ENCODE measurements at places on chromosomes 16 and 17.

GRCh38 chr16:22424161-22424937, 49.9 kb upstream of the CDR2 start:
- no peak for DNase-seq

DNA sequence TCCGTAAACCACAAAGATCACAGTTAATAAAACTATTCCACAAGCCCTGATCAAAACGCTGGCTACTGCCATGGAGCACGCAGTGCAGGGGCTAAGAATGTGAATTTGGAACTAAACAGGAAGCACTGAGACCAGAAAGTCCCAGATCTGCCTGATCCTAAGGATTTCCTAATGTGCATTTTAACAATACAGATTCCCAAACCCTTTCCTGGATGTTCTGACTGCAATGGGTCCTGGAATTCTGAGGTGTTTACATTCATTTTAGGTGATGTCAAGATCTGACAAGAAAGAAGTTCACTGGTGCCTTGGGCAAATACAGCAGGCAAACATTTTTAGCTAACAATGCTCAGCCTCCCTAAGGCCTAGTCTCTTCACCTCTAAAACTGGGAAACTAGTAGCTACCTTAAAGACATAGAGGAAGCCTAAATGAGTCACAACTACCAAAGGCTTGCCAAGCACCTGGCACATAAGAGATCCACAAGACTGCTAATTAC, 10.3 kb downstream of the NSMCE1 start:
- DNase-seq, result no peak

DNA sequence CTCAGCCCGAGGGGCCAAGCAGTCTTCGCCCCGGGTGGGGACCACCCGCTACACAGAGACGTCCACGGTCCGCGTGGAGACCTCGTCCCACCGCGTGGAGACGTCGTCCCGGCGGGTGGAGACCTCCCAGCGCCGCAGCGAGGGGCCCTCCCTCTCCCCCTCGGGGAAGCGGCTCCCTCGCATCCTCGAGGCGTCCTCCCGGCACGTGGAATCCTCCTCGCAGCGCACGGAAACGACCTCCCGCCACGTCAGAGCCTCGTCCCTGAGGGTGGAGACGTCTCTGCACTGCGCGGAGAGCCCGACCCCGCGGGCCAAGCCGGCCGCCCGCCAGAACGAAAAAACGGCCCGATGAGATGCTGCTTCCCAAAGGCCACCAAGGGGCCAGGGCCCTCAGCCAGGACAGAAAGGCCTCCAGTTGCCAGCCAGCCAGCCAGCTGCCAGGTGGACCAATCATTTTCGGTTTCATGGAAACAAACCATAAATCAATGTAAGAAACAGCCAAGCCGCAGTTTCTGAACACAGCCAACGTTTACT, 424 bp downstream of the C17orf100 start:
- no peak for DNase-seq

DNA sequence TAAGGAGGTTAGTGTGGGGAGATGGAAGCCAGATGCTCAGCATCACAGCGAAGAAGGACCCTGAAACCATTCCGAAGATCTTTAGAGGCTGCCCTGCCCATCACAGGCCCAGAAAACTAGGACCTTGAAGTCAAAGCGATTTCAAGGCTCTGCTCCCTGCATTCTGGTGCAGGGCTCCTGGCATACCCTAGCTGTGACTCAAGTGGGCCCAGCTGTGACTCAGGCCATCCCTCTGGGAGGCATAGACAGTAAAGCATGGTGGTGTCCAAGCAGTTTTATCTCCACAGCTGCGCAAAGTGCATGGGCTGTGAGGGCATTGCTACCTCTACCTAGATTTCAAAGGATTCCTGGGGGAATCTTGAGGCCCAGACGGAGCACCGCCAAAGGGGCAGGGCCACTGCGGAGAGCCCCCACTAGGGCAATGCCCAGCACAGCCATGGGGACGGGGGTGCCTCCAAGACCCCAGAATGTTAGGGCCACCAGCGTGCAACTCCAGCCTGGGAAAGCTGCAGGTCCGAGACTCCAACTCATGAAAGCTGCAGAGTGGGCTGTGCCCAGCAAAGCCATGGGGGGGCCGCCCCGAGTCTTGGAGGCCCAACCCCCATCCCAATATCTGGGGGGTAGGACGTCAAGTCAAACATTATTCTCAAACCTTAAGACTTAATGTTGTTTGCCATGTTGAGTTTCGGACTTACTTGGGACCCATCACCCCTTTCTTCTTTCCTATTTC, 11.7 kb upstream of the ZNF594 start:
- no peak for DNase-seq

GRCh38 chr17:77880711-77881450, 77.6 kb upstream of the TNRC6C start:
- no peak for DNase-seq

GRCh38 chr17:72587773-72588511, 467.1 kb downstream of the SOX9 start:
- no peak for DNase-seq

- DNase-seq, result no peak
Observed at GRCh38 chr17:49746791-49747490, 17.0 kb downstream of the FAM117A start.

GRCh38 chr16:31487720-31488467, 5.0 kb downstream of the SLC5A2 start:
- peak; percentile 32 for DNase-seq

DNA sequence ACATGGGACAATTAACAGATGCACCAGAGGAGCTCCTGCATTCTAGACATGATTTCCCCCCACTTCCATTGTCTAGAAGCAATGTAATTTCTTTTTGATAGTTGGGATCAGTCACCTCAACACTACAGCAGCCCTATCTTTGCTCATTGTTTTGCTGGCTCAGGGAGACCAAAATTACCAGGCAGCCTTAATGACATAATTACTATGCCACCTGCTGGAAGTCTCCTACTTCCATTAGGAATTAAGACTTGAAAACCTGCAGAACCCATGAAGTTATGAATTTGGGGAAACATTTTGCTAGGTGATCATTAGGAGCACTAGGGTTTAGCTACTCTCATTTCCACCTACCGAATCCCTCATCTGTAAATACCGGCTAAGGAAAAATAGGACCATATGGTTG, 312.0 kb upstream of the CA10 start:
- no peak for DNase-seq

DNA sequence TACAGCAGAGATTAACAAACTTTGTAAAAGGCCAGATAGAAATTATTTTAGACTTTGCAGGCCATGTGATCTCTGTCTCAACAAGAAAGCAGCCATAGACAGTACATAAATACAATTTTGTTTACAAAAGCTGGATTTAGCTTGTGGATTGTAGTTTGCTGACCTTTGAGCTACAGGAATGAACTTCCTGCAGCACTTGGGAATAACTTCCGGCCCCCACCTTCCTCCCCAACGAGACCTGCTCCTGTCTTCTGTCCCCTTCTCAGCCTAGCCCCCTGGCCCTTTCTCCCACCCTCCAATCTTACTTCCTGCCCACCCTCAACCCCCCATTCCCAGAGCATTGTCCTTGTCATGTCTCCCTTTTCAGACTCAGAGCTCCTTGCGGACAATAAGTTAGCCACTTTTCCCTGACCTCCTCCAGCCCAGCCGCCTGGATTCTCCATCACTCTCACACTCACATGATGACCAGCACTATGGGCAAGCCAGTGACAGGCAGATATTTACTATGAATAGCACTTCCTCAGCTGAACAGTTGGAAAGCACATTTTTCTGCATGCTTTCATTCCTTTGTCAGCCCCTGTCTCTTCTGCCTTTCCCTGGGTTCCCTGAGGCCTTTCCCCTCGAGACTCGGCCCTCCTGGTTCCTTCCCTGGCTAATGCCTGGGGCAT, 27.6 kb upstream of the DLX3 start:
- no peak for DNase-seq

DNA sequence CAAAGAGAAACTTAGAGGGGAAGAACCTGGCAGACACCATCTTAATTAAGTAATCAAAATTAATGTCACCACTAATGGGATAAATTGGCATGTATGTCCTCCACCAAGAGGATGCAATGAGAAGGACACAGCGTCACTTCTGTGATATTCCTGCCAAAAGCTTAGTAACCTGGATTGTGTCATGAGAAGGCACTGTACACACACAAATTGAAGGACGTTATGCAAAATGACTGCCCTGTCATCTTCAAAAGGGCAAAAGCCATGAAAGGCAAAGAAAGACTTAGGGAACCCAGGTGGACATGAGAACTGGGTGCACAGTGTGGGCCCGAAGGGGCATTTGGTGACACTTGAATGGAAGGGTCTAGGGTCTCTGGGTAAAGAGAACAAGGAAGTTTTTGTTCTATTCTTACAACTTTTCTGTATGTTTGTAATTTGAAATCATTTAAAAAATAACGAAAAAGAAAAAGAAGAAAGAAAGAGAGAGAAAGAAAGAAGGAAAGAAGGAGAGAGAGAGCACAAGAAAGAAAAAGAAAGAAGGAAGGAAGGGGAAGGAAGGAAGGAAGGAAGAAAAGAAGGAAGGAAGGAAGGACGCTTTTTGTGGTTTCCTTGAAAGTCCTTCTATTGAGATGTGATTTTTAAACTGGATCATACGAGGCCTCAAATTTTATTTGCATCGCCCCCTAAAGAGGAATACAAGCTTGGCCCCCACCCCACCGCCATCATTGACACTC, 4.0 kb upstream of the APOH start:
- DNase-seq, result no peak

- DNase-seq, result no peak
Observed at GRCh38 chr17:40326014-40326831, 17.2 kb downstream of the RARA start.

- no peak for DNase-seq
Observed at GRCh38 chr17:17605729-17606088, 14.2 kb upstream of the PEMT start.

- no peak for DNase-seq
Observed at GRCh38 chr17:18105027-18105426, 3.5 kb upstream of the MYO15A start.

DNA sequence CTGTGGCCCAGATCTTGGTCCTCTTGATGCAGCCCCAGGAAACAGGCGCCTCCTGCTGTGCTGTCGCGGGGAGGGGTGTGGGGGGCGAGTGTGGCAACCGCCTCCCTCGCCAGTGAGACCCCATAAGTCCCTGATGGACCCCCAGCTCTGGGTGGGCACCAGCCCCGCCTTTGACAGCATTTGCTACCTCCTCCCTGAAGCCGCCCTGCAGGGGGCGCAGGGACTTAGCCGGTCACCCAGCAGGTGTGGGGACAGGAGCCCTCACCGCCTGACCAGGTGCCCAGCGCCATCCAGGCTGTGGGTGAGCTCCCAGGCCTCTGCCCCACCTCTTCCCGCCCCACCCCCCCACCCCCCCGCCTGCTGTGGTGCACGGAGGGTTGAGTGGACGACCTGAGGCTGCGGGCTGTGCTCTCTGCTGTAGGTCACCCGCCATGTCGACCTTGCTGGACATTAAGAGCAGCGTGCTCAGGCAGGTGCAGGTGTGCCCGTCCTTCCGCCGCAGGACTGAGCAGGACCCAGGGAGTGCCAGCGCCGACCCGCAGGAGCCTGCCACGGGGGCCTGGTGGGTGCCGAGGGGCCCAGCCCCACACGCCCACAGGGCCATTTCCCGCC, 4.8 kb downstream of the BAIAP3 start:
- DNase-seq, result no peak

GRCh38 chr17:55294042-55294751, 29.4 kb downstream of the HLF start:
- DNase-seq, result no peak

DNA sequence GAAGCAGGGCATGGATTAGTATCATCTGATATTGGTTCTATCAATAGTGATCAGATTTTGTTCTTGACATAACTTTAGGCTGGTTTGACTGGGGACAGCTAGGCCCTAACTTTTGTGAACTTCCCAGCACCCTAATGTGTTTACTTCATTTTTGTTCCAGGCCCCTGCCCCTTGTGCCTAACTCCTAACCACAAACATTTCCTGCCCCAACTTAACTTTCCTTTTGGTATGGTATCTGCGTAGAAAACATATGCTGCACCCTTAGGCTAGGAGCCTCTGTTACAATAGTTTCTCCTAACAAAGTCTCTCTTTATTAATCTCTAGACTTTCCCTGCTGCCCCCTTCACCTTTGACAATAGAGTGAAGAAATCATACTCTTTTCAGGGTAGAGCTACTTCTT, 2.5 kb downstream of the ADPRM start:
- DNase-seq, result no peak

GRCh38 chr16:66959704-66960161, 1.3 kb upstream of the CES3 start:
- DNase-seq, result no peak

DNA sequence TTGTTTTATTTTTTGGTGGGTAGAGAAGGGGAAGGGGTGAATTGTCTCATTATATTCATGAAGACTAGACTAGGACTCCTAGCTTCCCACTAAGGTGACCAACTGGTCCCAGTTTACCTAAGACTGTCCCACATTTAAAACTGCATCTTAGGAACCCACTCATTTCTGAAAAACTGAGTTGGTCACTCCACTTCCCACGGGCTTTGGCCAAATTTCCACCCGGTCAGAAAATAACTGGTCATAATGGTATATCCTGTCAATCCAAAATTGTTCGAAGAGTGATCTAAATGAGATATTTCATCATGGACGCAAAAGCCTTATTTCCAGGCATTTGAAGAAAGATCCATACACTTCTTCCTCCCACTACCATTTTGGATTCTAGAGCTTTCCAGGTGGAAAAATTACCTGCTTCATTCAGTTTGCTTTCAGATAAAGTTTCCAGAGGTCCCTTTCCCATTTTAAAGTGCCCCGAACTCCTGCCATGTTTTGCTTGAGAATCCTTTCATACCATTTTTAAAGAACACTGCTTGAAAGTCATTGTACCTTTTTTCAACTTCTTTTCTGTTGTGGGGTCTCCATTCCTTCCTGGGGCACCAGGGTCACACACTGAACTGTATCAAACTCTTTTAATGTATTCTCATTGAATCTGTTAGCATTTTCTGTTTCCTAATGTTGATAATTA, 21.8 kb upstream of the ZFHX3 start:
- DNase-seq, result no peak

DNA sequence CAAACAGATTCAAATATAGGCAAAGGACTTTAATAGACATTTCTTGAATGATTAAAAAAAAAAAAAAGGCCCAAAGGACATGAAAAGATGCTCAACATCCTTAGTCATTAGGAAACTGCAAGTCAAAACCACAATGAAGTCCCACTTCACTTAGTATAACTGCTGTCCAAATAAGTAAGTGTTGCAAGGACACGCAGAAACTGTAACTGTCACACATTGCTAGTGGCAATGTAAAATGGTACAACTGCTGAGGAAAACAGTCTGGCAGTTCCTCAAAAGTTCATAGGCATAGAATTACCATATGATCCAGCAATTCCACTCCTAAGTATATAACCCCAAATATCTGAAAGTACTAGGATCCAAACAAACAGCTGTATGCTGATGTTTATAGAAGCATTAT, 112.7 kb downstream of the BRIP1 start:
- DNase-seq, result no peak
